ENCODE measurements at places on chromosomes 1 and 21.
A peak's percentile ranks its signal among the peaks of the same experiment; 100 is the strongest.

- no peak for DNase-seq
These were observed 207.4 kb upstream of the CHRM3 start for GRCh38 chr1:239178961-239179360.

- DNase-seq: no peak
These were observed 15.5 kb upstream of the PADI4 start for GRCh38 chr1:17292299-17293160.

DNA sequence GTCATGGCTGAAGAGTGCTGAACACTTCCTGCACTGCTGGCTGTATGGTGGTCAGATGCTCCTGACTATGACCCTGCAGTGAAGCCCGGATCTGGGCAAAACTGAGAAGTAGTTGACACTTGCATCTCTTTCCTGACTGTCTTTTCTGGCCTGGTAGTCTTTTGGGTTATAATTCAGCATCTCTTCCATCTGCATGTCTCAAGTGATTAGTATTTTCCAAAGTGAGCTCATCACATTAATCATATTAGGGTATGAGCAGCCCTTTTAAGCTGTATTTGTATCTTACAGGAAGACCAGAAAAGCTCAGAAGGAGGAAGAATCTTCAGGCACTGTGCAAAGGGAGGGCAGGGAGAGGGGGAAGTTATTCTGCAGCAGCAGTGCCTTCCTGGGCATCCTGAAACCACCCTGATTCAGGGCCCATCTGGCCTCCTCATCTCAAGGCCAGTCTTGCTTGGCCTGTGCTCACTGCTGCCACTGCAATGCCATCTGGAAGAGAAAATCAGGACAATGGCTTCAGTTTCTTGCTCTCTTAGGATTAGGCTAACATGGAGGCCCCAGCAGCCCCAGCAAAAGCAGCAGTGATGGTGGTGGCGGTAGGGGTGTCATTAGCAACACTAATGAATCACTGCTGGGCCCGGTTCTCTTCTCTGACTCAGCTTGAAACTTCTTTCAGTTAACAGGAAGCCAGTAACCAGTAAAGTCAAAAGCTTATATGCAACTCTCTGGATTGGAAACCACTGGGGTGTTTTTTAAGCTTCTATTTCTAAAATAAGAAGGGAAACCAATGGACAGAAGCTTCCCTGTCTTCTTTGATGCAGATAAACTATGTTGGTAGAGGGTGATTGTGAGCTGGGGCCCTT is 63.3 kb upstream of the WDR26 start:
- peak; percentile 85 for DNase-seq

DNA sequence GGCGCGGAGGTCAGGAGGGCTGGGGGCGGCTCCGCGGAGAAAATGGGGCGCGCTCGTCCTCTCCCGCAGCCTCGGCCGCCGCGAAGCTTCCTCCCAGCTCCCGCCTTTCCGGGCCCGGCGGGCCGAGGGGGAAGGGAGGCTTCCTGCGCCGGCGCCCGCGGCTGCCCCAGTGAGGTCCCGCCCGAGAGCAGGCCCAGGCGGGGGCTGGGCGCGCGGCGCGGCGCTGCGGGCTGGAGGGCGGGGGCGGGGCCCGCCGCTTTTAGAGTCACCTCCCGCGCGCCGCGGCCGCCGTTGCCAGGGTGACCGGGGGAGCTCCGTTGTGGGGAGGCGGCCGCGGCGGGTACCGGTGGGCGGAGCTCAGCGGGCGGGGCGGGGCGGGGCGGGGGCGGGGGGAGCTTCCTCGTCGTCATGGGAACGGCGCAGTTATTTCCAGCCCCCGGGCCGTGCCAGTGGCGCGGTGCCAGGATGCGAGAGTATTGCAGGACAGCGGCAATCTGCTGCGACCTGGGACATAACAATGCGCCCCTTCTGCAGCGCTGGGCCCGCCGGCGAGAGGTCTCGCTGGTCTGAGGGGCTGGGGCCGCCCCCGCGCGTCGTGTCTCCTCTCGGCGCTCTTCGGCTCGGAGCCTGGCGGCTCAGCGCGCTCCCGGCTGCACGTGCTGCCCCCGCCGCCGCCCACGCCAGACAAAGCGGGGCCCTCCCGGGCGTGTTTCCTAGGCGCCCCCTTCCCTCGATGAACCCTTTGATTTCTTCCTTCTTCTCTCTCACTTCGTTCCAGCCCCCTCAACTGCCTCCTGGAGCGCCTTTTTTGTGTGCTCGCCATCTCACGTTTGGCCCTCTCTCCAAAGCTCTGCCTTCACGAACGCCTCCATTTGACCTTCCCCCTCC is 16.9 kb downstream of the IER5 start:
- peak; percentile 92 for DNase-seq

GRCh38 chr1:187032982-187033692 is 204.4 kb downstream of the PLA2G4A start:
- DNase-seq: no peak

DNA sequence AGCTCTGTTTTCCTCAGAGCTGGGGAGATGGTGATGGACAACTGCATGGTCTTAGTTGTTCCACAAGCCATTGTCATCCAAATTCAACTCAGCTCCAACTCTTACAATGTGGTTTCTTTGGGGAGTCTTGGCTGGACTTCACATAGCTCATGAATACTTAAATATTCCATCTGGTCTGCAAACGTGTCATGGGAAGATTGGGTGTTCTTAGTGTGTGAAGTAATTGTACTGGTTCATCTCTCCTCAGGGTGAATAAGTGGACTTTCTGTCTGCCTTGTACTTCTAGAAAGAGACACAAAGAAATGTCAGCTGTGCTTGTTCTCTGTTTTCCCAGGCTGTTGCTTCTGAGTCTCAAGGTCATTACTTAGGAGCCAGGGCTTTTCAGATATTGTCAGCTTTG is 106.6 kb downstream of the VPS13D start:
- no peak for DNase-seq

DNA sequence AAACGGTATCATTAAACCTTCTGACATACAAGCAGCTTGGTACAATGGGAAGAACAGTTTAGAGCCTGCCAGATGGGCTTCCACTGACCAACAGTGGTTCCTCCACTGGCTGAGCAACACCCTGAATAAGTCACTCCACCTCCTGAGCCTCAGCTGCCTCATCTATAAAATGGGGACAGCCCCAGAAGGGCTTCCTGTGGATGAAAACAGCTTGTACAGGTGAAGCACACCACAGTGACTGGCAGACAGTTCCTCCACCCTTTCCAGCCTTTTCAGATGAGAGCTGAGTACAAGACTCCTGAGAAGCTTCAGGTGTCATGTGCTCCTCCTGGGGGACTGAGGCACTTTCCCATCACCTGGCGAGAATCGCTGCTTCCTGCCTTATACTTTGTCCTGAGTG is 2.1 kb downstream of the CAPZB start:
- no peak for DNase-seq

- DNase-seq: no peak
These were observed 6.5 kb downstream of the MEX3A start for GRCh38 chr1:156075775-156076204.

GRCh38 chr1:87056974-87057373 is 142.5 kb downstream of the HS2ST1 start:
- no peak for DNase-seq

- no peak for DNase-seq
These were observed 214.1 kb downstream of the AJAP1 start for GRCh38 chr1:4868521-4868920.

DNA sequence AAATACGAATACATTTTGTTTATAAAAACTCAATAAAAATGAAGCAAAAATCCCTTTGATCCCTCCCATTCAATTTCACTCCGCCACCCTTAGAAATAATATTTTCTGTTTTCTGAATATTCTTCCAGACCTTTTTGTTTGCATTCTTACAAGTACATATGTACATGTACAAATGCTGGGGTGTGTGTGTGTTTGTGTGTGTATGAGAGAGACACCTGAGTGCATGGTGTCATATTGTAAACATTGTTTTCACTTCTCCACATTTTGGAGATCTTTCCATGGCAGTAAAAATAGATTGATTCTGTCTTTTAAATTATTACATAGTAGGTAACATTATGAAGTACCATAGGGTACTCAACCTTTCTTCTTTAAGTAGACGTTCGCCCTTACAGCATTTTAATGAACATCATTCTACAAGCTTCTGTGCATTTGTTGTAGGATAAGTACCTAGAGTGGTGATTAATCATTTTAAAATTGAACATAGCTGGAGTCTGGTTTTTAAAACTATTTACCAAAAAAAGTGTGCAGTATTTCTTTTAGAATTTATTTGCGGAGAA is 1.3 kb upstream of the MPC2 start:
- DNase-seq: no peak
